ENCODE measurements at places on chromosomes 2 and 18.

DNA sequence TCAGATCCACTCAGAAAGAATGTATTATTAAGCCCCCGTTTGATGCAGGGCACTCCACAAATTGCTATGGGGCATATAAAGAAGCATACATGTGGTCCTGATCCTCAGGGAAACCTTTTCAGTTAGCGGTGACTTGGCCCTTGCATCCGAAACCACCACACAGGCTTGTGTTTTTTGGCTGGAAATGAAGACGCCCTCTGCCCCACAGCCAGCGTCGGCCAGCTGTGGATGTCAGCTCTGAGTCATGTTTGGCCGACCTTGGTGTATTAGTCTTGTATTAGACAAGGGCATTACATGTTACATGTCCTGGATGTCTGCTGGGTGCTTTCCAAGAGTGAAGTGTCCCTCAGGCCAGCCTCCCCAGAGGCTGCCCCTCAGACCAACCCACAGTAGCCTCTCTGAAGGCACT lies 107.6 kb upstream of the MAP3K20 start:
- DNase-seq = no peak

DNA sequence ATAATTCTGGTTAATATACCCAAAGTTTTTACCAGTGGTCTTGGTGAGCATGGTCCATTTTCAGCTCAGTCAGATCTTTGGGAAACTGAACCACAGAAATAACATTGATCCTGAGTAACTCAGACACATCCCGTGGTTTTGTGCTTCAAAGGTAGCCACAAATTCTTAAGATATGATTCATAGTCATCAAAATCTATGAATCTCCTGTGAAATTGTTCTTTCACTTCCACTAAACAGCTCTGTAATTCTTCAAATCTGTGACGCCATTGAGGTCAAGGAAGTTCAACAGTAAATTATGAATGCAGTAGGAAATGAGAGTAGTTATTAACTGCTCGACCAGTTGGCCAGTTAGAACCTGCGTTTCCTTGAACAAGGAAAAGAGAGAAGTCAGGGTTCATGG lies 147.3 kb downstream of the IRS1 start:
- peak; percentile 98 for DNase-seq

DNA sequence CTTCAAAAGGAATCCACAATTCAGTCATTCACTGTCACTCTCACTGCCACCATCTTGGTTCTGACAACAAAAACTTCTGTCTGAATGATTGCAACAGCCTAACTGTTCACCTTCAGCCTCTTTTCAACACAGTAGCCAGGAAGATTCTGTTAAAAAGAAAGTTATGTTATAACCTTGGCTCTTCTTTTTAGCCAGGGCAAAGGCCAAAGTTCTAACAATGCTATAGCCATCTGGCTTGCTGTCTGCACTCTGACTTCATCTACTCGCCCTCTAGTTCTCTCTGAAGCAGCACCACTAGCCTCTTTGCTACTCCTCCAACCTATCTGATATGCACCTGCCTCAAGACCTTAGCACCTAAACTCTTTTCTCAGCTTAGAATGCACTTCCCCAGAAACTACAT lies 158.5 kb downstream of the ZNF385B start:
- DNase-seq = no peak

GRCh38 chr2:241010531-241011295 lies 12.3 kb downstream of the SNED1 start:
- no peak for DNase-seq

DNA sequence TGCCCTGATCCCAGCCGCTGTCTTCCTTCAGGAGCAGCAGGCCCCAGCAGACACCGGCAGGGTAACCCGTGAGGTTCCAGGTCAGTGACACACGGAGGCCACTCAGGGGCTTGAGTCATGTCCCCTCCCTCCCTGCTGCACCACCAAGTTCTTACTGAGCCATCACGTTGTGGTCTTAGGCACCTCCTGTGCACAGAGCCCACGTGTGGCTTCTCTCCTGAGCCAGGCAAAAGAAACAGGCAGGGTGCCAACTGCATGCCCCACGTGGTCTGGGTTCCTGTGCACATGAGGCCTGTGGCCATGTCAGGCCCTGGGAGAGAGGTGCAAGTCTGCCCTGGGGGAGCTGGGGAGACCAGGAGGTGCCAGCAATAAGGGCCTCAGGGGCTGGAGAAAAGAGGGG lies 264.8 kb downstream of the KLHL29 start:
- no peak for DNase-seq

GRCh38 chr2:201761101-201761500 lies 19.6 kb downstream of the ALS2 start:
- no peak for DNase-seq

DNA sequence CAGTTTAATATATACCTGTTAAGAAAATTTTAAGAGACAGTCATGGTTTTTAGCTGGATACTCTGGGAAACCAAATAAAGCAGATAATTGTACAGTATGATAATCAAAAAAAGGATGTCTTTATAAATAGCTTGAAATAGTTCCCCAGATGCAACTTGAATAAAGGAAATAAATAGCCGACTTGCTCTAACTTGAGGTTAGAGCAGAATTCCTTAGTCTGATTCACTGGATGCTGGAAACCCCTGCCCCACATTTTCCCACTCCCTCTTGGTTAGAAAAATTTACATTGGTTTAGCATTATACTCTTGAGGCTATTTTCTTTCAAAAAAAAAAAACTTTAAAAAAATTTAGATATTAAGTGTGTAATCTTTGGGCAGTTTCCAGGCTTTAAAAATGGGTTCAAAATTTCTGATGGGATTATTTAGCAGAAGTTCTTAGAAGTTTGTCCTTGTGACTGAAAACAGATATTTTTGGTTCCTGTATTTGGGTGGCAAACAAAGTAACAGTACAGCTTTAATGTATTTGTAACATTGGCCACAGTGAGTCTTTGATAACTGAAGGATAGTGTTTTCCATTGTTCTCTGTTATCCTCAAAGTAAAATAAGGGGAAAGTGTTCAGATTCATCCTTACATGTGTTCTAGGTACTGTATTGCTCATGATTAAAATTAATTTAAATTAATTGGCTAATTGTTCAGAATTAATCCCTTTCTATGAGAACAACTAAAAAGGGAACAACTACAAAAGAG lies 39.6 kb downstream of the ITGAV start:
- DNase-seq = no peak
